Stimulated activated CD4-positive, alpha-beta T cell treated with anti-CD3 and anti-CD28 coated beads, Interleukin-2, amount 100 ng/mL, for 24 hours (primary cell): ENCODE measurements at places on chromosomes 4 and X.

GRCh38 chr4:107718351-107718965 is 1.6 kb downstream of the PAPSS1 start:
- DNase-seq: no peak

- no peak for DNase-seq
Measured at GRCh38 chr4:144518181-144518895, 127.6 kb upstream of the HHIP start.

GRCh38 chr4:76388160-76388908 is 32.6 kb downstream of the CCDC158 start:
- no peak for DNase-seq

DNA sequence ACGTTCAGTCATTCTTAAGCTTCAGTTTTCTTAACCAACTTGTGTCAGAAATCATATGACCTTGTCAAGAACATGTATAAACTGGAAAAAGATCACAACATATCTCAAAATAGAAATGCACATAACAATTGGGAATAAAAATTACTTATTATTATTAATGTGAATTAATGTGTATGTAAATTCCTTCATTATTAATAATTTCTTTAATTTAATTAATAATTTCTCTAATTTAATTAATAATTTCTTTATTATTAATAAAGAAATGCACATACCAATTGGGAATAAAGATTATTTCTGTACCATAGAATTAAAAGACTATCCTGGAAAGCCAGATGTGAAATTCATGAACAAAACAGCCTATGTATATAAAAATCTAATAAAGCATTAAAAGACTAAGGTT is 718.5 kb upstream of the PCDH7 start:
- no peak for DNase-seq
